Activated CD8-positive, alpha-beta T cell treated with anti-CD3 and anti-CD28 coated beads, Interleukin-2, amount 10 ng/mL, durations not matched to agents 7 days and 5 days (primary cell): ENCODE measurements at places on chromosomes 4 and X.
A peak's percentile ranks its signal among the peaks of the same experiment; 100 is the strongest.

DNA sequence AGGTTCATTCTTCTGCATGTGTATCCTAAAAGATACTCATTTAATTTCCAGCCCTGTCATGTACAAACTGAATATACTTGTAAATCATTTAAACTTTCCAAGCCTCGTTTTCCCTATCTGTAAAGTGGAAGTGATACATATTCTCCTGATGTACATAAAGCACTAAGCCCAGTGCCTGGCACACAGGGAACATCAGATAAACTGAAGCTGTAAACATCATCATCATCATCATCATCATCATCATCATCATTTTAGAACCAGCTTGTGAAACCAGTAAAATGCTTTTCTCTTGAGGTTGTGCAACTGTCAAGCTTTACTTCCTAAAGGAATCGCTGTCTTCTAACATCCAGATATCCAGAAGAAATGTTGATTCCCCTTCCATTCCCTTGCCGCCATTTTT, 83.3 kb upstream of the ANXA3 start:
- no peak for DNase-seq

DNA sequence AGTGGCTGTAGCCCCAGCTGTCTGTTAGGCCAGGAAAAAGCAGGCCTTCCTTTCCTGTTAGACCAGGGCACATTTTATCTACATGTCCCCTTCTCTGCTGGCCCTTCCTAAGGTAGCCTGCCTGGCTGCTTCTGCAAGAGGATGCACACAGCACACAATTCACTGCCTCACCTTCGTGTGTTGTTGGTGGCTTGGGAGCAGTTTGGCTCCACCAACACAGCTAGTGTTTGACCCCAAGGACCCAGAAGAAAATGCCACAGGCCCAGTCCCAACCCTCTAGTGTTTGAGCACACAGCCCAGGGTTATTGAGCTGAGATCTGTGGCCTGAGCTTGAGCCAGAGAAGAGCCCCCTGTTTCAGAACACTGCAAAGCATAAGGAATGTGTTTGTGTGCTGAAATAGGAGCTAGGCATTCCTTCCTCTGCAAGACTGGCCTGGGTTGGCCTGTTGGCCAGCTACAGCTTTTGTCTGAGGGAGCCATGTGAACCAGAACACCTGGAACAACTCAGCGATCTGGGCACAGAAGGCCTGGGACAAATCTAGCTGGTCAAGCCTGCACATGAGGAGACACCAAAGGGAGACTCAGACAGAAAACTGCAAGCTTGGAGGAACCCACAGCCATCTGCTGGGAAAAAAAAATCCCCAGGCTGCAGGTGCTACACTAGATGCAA, 26.4 kb downstream of the MAGEE1 start:
- DNase-seq, result no peak

- DNase-seq, result no peak
Observed at GRCh38 chr4:80154545-80154933, 42.8 kb upstream of the PRDM8 start.

- DNase-seq, result no peak
Observed at GRCh38 chrX:46710927-46711623, 47.8 kb downstream of the SLC9A7 start.

DNA sequence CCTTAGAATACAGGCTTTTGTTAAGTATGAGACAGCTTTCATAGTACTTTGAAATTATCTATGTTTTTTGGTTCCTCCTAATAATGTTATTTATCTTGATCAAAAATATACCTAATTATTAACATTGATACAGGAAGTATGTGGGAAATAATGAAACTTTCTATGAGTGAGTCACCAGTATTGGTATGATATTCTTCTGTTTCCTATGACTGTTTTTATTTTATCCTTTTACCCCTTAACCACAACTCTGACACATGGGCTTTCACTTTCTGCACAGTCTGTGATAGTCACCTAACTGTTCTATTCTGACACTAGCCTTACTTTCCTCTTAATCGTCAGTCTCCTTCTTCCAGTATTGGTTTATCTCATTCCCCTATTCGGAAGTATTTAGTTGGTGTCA, 4.7 kb downstream of the THAP9 start:
- peak; percentile 68 for DNase-seq
